ENCODE measurements at places on chromosomes 2 and 18.

- DNase-seq, result no peak
Observed at GRCh38 chr18:46518438-46518837, 138.6 kb downstream of the LOXHD1 start.

DNA sequence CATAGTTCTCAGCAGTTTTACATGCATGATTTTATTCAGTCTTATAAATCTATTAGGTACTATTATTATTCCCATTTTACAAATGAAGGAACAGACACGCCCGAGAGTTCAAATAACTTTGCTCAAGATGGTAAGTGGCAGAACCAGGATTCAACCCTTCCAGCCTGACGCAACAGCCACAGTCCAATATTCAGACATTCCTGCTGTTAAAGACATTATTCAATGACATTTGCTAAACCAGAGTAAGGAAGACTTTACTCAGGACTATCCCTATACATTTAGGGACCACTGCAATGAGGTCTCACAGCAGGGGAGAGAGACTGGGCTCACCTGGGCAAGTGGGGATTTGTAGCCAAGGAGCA is 29.4 kb upstream of the IGFBP2 start:
- no peak for DNase-seq

DNA sequence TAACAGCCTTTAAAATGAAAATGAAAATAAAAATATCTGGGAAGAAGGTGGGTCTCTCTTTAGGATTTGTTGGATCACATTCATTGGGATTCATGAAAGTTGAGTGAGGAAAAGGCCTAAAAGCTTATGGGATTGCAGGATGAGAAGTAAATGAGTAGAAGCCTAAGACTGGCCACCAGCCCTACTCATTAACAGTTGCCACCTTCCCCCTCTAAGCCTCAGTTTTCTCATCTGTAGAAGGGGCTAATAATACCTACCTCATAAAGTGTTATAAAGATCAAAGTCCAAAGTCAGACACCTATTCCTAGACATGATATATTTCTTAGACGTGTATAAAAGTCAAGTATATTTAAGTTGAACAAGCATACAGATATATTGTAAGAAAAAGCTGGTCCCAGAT is 23.8 kb downstream of the RDH14 start:
- no peak for DNase-seq

- DNase-seq, result no peak
Observed at GRCh38 chr2:181268174-181268867, 188.9 kb upstream of the ITGA4 start.

DNA sequence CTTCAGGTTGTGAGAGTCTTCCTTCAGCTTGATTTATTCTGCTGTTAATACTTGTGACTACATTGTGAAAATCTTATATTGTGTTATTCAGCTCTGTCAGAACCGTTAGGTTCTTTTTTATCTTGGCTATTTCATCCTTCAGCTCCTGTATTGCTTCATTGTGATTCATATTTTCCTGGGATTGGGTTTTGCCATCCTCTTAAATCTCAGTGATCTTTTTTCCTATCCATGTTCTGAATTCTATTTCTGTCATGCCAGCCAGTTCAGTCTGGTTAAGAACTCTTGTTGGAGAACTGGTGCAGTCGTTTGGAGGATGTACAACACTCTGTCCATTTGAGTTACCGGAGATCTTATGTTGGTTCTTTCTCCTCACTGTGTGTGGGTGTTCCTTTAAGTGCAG is 19.1 kb downstream of the MSTN start:
- DNase-seq, result no peak

DNA sequence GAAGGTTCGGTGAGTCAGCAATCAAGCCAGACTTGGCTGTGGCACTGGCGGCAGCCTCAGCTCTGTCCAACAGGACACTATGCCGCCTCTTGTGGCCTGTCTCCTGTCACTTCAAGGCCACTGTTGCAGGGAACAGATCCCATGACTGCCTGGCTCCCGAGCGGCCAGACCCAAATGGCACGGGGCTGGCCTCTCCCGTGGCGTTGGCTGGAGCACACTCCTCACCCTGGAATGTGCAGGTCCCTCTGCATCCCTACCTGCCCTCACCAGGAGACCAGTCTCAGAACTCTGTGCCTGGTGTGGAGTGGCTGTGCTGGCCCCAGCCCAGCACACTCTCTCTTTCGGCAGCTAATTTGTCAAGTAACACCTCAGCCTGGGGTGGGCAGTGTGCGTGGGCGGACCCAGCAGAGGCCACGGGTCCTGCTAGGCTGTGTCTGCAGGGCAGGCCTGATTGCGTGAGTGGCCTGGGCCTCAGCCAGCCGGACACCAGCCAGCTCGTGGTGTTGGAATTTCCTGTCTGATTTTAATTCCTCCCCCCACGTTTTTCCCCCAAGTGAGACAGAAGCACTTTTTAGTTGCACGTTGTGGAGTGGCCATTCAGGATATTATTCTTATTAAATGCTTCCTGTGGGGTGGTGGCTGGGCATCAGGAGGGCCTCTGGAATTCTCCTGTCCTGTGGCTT is 179.3 kb downstream of the GLI2 start:
- DNase-seq, result no peak

DNA sequence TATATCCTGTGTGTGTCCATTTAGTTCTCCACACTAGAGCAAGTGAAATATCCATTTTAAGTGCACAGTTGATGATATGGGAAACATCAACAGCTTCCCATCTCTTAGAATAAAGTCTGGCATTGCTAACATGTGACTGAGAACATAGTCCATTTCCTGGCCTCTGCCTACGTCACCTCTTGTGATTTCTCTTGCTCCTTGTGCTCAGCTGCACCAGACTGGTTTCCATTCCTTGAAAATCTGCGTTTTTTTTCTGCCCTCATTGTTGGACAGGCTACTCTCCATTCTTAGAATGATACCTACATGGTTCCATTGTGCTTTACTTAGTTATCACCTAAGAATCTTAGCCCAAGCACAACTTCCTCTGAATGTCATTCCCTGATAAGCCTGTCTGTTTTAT is 851.2 kb upstream of the ID2 start:
- no peak for DNase-seq

GRCh38 chr2:222649801-222650200 is 6.1 kb downstream of the FARSB start:
- no peak for DNase-seq

DNA sequence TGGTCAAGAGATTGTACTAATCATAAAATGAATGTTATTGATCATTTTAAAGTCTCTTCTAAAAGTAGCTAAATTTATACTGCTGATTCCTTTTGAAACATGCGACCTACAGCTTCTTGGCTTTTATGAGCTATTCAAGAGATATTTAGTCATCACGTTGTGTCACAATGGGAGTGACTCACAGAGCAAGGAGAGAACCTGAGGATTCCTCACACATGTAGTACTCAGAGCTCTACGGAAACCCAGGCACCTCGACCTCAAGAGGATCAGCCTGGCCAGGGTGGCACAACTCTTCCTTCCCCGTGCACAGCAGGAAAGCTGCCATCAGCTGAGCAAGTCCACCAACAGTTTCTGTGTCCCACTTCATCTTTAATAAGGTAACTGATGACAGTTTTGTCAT is at the start of gene DHRS9:
TSS of gene DHRS9 (plus strand) at position 223 of the 400 bp plus-strand sequence. CDS start 12,019 bp downstream, outside the sequence.
- no peak for DNase-seq

- no peak for DNase-seq
Observed at GRCh38 chr2:189454009-189454408, 12.7 kb downstream of the WDR75 start.

- DNase-seq, result no peak
Observed at GRCh38 chr2:45382744-45383143, 228.3 kb downstream of the SRBD1 start.

DNA sequence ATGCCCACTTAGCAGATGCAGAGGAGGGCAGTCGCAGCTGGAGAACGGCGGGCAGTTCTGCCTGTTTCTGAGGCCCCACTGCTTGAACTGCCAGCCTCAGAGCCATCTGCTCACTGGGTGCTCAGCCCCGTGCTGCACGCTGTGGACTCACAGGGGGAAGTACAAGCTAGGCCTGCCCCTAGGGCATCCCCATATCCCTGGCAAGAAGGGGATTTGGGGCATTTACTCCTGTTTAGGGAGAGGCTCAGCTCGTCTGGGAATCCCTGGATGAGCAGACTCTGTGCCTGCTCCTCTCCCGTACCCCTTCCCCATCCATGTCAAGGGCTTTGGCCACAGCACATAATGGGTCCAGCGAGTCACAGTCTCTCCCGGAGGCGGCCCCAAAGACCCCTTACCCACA is 169.8 kb upstream of the PKDCC start:
- no peak for DNase-seq

DNA sequence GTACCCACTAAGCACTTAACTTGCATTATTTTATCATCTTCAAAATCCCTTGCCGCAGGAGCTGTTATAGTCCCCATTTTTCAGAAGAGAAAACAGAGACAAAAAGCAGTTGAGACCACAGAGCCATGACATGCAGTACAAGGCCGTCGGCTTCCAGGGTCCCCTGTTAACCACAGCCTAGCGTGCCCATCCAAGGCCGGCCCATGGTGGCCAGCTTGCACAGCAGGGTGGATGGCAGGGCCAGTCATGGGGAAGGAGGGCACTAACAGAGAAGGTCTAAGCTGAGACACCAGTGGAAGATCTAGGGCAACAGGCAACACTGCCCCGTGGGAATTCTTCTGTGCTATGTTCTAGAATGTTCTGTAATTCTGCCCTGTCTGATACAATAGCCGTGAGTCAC is 192.6 kb upstream of the ID2 start:
- DNase-seq, result no peak

- no peak for DNase-seq
Observed at GRCh38 chr18:8366656-8367055, 242.6 kb upstream of the RAB12 start.

DNA sequence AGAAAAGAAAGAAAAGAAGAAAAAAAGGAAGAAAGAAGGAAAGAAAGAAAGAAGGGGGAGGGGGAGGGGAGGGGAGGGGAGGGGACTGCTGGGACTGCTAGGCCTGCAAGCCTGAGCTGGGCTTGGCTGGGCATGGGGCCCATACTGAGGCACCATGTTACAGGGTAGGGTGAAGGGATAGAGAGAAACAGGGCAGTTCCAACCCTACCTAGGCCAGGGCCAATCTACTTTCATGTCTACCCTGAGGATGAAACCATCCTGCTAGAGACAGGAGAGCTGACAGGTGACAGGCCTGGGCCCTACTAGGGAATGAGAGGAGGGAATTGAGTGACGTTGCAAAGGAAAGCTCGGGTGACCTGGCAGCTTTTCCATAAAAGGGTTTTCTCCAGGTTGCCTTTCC is 41.7 kb downstream of the TEX44 start:
- no peak for DNase-seq

DNA sequence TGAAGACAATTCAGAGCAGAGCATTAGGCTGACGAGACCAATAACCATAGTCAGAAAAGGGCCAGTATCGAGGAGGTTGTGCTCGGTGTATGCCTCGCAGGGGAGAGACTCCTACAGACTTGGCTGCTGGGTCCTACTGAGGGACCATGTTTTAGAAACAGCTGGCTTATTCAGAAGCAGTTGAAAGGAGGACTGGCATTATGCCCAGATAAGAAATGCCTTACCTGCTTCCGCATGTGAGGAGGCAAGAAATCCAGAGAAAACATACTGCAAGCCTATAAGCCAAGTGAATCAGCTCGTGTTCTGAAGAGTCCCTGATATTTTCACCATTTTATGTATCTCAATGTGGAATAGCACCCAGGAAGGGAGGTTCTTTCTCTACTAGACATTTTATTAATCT is 434.7 kb downstream of the GRB14 start:
- DNase-seq, result no peak

DNA sequence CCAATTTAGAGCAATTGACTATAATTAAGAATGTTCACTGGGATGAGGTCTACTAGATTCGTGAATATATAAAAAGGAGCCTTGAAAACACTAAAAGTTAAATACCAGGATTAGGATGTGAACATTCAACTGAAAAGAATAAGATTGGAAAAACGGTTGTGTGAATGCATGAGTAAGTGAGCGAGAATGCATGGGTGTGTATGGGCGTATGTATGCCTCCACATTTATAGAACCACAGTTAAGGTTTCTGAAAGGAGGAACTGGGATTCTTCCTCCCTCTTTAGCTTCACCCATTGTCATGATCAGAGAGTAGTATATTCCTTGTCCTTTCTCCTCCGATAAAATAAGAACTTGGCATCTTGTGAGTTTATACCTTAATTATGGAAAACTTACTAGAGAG is 151.1 kb upstream of the UBE2E3 start:
- DNase-seq, result no peak

DNA sequence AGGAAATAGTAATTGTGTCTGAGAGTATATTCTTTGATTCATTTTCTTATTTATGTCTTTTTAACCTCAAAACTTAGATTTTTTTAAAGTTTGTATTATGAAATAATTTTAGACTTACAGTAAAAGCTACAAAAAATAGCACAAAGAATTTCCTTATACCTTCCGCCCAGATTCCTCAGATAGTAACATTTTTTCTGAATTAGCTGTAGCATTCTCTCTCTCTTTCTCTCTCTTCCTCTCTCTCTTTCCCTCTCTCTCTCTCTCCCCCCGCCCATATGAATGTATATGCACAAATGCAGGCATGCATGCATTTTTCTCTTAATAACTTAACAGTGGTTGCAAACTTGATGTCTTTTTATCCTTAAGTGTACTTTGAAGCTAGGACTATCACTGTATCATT is 361.1 kb upstream of the NRP2 start:
- DNase-seq, result no peak

All from NCI-H1436 treated with DMSO at 0.1 percent for 48 hours (cell line).